ENCODE measurements at places on chromosomes 16 and 17. TPM values are rescaled to one million over a fixed set of nuclear protein-coding genes. Genes with fewer than 3 reads are reported as not detected.
A peak's percentile ranks its signal among the peaks of the same experiment; 100 is the strongest.

- no peak for DNase-seq
Measured at GRCh38 chr17:75681289-75681688, 14.2 kb downstream of the SAP30BP start.

DNA sequence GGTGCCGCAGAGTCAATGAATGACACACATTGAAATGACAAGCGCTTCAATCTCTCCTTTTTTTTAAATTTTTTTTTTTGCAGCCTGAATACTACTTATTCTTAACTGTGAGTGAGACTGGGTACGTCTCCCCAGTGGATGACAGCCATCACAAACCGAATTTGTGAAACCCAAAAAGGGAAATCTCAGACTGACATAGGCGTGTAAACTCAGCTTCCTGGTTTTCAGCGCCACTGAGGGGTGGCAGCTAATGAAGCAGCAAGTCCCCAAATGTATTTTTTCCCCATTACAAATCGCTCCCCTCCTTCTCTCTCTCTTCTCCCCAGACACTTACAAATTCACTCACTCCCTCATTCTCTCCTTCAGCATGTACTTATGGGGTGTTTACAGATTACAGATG lies 196.0 kb downstream of the MAF start:
- DNase-seq: no peak

DNA sequence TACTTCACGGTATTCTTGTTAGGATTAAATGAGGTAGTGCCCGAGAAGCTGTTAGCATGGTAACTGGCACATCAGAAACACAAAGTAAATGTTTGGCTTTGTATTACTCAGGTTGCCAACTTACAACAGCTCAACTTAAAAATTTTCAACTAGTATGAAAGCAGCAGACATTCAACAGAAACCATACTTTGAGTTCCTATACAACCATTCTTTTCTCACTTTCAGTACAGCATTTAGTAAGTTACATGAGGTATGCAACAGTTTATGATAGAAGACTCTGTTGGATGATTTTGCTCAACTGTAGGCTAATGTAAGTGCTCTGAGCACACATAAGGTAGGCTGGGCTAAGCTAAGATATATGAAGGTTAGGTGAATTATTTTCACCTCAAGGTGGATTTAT lies 7.7 kb downstream of the CENPN start:
- no peak for DNase-seq

DNA sequence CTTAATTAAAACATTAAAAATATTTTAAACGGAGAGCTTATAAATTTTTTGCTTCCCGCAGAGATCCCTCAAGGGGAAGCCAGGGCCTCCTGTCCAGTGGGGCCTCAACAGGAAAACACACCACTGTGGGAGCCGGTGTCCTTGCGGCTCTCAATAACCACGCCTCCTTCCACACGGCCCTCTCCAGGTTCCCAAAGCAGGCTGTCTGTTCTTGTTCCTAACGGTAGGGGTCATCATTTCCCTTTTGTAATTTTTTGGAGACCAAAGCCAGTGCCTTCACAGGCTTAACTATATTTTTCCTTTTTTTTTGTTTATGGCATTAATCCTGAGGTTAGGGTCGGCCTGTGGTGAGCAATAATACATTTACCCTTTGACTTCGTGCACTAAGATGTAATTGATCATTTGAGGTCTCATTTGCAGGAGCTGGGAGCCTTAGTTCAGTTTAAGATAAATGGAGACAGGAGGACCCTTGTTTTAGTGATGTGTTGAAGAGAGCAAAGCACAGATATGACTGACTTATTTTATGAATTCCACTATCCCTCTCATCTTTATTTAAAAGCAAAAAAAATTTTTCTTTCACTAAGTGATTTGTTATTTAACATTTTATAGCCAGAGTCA lies 77.5 kb upstream of the N4BP1 start:
- peak; percentile 70 for DNase-seq

KCNH4 gene
- total RNA-seq: 0.24 TPM

Measured in testis (tissue), 5 donors.